ENCODE measurements at places on chromosomes 1 and 21. TPM values are rescaled to one million over a fixed set of nuclear protein-coding genes. Genes with fewer than 3 reads are reported as not detected.

DNA sequence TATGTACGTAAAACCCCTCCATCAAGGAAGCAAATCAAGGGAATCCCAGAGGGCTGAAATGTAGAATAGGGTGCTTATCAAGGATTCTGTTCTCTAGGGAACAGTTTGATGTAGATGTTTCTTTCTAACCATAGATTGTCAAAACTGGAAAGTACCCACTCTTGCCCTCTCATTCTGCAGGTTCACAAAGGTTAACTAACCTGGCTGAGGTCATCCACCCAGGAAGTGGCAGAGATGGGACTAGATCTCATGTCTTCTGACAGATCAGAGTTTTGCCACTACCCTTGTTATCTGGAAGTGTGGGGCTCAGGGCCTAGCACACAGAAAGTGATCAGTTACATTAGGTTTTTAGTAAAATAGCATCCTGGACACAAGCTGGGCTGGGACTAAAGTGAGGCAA, 47.4 kb downstream of the GFI1 start:
- no peak for DNase-seq

DNA sequence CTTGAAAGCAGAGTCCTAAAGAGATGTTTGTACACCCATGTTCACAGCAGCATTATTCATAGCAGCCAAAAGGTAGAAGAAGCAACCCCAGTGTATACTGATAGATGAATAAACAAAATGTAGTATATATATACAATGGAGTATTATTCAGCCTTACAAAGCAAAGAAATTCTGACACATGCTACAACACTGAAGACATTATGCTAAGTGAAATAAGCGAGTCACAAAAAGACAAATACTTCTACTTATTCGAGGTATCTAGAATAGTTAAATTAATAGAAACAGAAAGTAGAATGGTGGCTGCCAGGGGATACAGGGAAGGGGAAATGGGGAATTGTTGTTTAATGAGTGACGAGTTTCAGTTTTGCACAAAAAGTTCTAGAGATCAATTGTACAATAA, 23.5 kb downstream of the COP1 start:
- no peak for DNase-seq

GJA8 gene
- total RNA-seq, result not detected

GRCh38 chr1:119859647-119860046, 36.7 kb downstream of the ADAM30 start:
- no peak for DNase-seq

- DNase-seq, result no peak
These were observed 72.0 kb downstream of the GDAP2 start for GRCh38 chr1:117857418-117857817.

DNA sequence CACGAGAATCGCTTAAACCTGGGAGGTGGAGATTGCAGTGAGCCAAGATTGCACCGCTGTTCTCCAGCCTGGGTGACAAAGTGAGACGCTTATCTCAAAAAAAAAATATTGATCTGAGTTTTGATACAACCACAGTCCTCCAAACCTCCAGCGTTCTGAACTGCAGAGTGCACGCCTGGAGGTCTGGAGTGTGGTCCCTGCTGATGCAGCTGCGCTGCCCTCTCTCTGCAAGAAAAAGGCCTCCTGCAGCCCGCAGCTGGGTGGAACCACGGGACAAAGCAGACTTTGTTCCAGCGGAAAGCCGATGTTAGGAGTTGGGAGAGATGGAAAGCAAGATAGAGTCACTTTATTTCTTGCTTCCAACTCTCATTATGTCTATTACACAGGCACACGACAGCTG, 144.9 kb upstream of the SOD1 start:
- DNase-seq, result peak; percentile 35

DNA sequence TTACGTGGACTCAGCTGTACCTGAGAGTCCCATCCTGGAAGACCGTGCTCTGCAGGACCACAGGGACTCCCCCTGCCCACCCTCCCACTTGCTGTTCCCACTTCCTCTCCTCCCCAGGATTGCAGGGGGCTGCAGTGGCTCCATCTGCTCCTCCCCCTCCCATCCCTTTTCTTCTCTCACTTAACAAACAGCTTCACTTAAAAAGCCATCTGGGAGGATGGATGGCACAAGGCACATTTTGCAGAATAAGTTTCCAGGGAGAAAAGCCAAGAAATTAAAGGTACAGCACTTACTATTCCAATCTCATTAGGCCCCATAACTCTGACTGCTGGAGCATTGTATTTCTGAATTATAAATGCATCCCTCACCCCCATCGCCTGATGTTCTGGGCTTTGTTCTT, 458.7 kb downstream of the PTPRU start:
- DNase-seq, result no peak

PTGFR gene
- 3.0 TPM for total RNA-seq

GRCh38 chr1:223331929-223332328, 32.0 kb downstream of the SUSD4 start:
- no peak for DNase-seq

DNA sequence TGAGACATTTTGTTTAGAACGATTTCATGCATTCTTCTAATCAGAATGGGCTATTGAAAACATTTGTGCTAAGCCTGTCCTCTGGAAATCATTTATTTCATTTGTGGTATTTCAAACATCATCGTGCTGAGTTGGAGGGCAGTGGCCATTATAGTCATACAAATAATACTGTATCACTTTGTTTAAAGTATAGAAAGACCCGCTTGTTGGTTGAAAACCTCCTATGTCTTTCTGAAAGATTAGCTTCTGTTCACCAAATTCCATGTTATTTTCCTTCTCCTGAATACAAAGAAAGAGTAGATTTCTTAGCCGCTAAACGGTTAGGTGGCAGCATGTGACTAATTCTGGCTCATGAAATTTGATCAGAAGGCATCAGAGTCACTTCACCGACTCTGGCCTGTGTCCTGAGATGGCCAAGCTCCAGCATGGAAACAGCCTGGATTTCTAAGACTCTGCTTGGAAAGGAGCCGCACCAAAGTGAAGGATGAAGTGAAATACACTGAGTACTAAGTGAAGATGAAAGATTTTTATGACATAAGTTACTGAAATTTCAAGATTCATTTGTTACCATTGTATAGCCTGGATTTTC, 355.1 kb downstream of the USP25 start:
- peak; percentile 33 for DNase-seq

DNA sequence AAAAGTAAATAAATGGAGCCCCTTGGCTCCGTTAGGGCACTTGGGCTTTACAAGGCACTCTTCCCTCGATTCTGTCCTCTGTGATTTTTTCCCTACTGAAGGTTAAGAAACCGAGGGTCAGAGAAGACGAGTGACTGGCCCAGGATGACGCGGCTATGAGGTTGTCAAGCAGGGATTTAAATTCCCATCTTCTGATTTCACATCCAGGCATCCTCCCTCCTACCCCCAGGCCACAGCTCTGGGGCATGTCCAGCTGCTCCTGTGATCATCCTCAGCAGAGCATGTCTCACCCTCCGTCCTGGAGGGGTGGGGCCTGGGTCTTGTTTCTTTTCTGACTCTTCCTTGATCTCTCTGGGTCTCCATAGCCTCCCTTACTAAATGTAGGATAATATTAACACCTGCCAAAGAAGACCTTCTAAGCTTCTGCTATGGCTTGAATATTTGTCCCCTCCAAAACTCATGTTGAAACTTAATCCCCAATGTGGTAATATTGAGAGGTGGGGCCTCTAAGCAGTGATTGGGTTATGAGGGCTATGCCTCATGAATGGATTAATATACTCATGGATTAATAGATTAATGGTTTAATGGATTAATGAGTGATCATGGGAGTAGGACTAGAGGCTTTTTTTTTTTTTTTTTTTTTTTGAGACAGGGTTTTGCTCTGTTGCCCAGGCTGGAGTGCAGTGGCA, 4.6 kb downstream of the CRYBG2 start:
- no peak for DNase-seq

DNA sequence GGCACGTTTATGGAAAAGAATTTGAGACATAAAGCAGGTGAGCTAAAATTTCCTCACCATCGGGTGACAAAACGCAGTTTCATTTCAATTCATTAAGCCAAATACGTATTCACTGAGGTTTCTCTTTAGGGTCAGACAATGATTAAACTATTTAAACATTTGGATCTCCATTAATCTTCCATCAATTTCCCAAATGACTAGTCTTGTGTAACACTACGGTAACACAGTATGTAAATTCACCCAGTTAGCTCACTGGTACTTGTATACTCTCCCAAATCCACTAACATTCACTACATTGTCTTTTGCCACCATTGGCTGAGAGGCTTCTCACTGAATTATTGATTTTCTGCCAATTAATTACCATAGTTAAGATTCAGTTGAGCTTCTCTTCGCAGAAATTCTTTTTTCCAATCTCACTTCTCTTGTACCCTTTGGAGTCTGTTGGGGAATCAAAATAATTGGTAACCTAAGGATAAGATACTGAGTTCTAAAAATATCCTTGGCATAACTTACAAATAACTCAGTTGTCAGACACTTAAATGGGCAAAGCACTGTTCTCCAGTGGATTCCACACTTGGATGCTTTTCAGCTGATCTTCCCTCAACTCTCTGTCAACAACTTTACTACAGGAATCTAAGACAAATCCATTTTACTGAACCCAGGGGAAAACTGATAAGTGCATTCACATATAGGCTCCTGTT, 40.7 kb downstream of the SIPA1L2 start:
- DNase-seq, result no peak

- no peak for DNase-seq
These were observed 34.7 kb downstream of the ZBTB17 start for GRCh38 chr1:15941044-15941840.

- DNase-seq, result no peak
These were observed 8.0 kb upstream of the PKP1 start for GRCh38 chr1:201275253-201275666.

DNA sequence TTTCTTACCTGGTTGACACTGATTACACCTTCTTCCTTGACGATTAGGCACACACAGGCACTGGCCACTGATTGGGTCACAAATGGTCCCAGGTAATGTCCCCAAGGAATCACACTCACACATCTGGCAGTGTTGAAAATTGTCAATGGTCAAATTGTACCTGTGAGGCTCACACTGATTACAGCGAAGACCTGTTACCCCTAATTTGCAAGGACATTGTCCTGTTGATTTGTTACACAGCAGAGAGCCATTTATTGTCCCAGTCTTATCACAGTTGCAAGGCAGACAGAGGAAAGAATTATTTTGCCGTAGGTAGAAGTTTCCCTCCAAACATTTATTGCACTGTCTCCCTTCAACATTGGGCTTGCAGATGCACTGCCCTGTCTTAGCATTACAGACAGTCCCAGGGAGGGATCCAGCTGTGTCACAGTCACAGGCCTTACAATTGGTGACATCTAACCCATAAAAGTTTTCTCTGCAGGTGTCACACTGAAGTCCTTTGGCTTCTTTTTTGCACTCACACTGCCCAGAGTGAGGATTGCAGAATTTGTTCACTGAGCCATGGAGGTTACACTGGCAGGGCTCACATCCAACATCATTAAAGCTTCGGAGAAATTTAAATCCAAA, 176.6 kb downstream of the USH2A start:
- DNase-seq, result no peak

COL8A2 gene
- 1.1 TPM for total RNA-seq

CLDN17 gene
- total RNA-seq, result not detected

CYP4X1 gene
- total RNA-seq, result 14.5 TPM

PRAMEF27 gene
- total RNA-seq, result not detected

GRCh38 chr1:171486048-171486519, 754 bp downstream of the PRRC2C start:
- peak; percentile 26 for DNase-seq

DNA sequence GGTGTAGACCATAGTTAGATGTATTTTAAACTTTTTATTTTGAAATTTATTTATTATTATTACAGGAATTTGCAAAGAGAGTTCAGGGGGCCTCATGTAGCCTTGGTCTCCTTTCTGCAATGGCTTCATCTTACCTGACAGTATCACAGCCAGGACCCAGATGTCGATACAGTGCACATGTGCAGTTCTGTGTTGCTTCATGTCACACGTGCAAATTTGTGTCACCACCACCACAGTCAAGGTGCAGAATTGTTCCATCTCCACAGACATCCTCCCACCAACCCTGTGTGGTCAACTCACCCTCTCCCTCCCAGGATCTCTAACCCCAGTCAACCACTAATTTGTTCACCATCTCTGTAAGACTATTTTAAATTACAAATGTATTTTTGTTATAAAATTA, 184.5 kb downstream of the CAMTA1 start:
- DNase-seq, result no peak

KCNE1 gene
- 0.16 TPM for total RNA-seq

GRCh38 chr1:218886101-218886871, 287.4 kb upstream of the LYPLAL1 start:
- no peak for DNase-seq

GRCh38 chr1:115140442-115141144, 51.3 kb upstream of the TSPAN2 start:
- no peak for DNase-seq

DNA sequence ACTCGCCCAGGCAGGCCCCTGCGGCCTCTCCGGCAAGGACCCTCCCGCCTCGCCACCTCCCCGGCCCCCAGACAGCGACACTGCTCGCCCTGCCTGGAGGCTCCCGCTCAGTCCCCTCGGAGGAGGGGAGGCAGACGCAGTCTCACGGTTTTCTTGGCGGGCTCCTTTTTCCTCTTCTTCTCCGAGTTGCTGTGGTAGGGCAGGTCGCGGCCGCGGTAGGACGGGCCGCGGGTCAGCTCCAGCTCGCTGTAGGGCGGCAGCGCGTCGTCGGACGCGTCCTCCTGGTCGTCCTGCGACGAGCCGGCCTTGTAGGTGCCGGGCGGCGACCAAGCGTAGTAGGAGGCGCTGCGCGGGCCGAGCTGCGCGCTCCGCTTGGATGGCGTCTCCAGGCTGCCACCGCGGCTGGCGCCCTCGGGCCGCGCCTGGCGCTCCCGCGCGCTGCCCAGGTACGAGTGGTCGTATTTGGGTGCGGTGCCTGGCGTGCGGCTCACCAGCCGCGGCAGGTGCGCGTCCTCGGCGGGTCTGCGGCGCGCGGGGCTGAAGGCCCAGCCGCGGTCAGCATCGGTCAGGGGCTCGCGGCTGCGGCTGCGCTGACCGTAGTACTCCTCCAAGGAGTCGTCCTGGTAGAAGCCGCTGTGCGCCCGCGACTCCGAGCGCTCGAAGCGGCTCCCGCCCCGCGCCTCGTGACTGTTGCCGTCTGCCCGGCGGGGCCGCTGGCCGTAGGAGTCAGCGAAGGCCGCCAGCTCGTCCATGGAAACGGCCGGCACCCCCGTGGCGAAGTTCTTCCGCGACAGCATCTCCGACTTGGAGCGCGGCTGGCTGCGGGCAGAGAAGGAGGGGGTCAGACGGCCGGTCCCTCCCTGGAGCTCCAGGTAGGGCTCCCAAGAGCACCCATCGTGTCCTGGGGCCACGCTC, 44.8 kb upstream of the TADA1 start:
- DNase-seq, result no peak

CFAP74 gene
- 0.47 TPM for total RNA-seq

DNA sequence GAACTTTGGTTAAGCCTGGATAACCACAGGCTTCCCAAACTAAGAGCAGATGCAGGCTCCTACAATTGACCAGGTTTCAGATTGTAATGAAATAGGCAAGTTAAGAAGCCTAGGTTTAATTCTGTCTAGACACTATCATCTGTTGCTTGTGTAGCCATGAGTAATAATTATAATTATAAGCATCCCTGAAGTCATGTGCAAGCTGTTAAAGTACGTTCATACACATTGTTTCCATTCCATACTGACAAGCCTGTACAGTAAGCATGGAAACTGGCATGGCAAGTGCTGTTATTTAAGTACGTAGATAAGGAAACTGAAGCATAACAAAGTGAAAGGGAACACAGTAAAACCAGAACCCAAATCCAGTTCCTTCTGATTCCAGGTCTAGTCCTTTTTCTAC, 557.2 kb upstream of the BEND5 start:
- DNase-seq, result no peak

SPAG17 gene
- total RNA-seq, result 0.78 TPM

- no peak for DNase-seq
These were observed 104.6 kb downstream of the ZSCAN20 start for GRCh38 chr1:33576821-33577599.

SERTAD4 gene
- total RNA-seq, result 3.6 TPM

VSIG8 gene
- not detected for total RNA-seq

LIPI gene
- total RNA-seq, result not detected

All from occipital lobe (tissue), 3 donors.